ENCODE measurements at places on chromosomes 3 and 15. TPM values are rescaled to one million over a fixed set of nuclear protein-coding genes. Genes with fewer than 3 reads are reported as not detected.

CAPN3 gene
- 8.1 TPM for total RNA-seq

SST gene
- total RNA-seq, result not detected

ADAMTS7 gene
- total RNA-seq, result 13.9 TPM

SNURF gene
- total RNA-seq, result 8.5 TPM

MINDY4B gene
- total RNA-seq, result not detected

PATL2 gene
- 2.5 TPM for total RNA-seq

ALDH1A3 gene
- 7.3 TPM for total RNA-seq

TOP2B gene
- 88.3 TPM for total RNA-seq

KLHL40 gene
- total RNA-seq, result not detected

ITIH1 gene
- total RNA-seq, result not detected

MYLK gene
- 16.8 TPM for total RNA-seq

HACD3 gene
- 9.8 TPM for total RNA-seq

SMCO1 gene
- total RNA-seq, result 20.8 TPM

SLC22A14 gene
- total RNA-seq, result 0.13 TPM

All from heart left ventricle (tissue), 16 donors.